Myometrial cell (primary cell): ENCODE measurements at places on chromosomes 5 and 9. TPM values are rescaled to one million over a fixed set of nuclear protein-coding genes. Genes with fewer than 3 reads are reported as not detected.

NMUR2 gene
- total RNA-seq, result not detected in 2 replicates

TUSC1 gene
- 6.9 and 14.1 TPM in 2 replicates for total RNA-seq

DMRT3 gene
- not detected in 2 replicates for total RNA-seq

CDH10 gene
- under 0.01 and 0.35 TPM in 2 replicates for total RNA-seq

PFN3 gene
- not detected in 2 replicates for total RNA-seq

NUTM2G gene
- total RNA-seq, result not detected in 2 replicates

RAB3C gene
- total RNA-seq, result not detected in 2 replicates

CXCL14 gene
- total RNA-seq, result 0.29 TPM in 1 of 2 replicates, not detected in the other

ARSI gene
- total RNA-seq, result 1.2 and 1.8 TPM in 2 replicates

SLC28A3 gene
- total RNA-seq, result 0.35 TPM in 1 of 2 replicates, not detected in the other

PCDHA13 gene
- not detected in 2 replicates for total RNA-seq

ZNF658 gene
- total RNA-seq, result 1.1 and 1.4 TPM in 2 replicates

SPINK7 gene
- not detected in 2 replicates for total RNA-seq

SPAAR gene
- total RNA-seq, result 0.18 TPM in 1 of 2 replicates, not detected in the other

SUSD3 gene
- 55.5 and 74.4 TPM in 2 replicates for total RNA-seq

REEP2 gene
- 25.9 and 31.4 TPM in 2 replicates for total RNA-seq

FAM193B gene
- total RNA-seq, result 12.1 and 17.6 TPM in 2 replicates

ZDHHC12 gene
- 89.1 and 122 TPM in 2 replicates for total RNA-seq

ADAMTSL1 gene
- 55.4 and 85.4 TPM in 2 replicates for total RNA-seq

GMCL2 gene
- total RNA-seq, result not detected in 2 replicates

CCNO gene
- not detected in 2 replicates for total RNA-seq

LCN9 gene
- total RNA-seq, result not detected in 2 replicates

PTPRD gene
- 1.9 and 3.5 TPM in 2 replicates for total RNA-seq

SOHLH1 gene
- not detected in 2 replicates for total RNA-seq

CAMK2A gene
- total RNA-seq, result 0.18 and 0.29 TPM in 2 replicates

RORB gene
- 3.7 and 8.0 TPM in 2 replicates for total RNA-seq

UGT3A2 gene
- total RNA-seq, result not detected in 2 replicates

HOMER1 gene
- 2.9 and 4.3 TPM in 2 replicates for total RNA-seq

GBGT1 gene
- total RNA-seq, result 9.5 and 16.7 TPM in 2 replicates

KLF9 gene
- total RNA-seq, result 43.0 and 43.4 TPM in 2 replicates

AMBP gene
- total RNA-seq, result not detected in 2 replicates

EGFLAM gene
- 2.6 and 4.3 TPM in 2 replicates for total RNA-seq

ZNF622 gene
- 40.4 and 45.3 TPM in 2 replicates for total RNA-seq

PCDHGB1 gene
- total RNA-seq, result 0.35 TPM in 1 of 2 replicates, not detected in the other

CER1 gene
- not detected in 2 replicates for total RNA-seq

PTGER4 gene
- 21.0 and 25.5 TPM in 2 replicates for total RNA-seq

EDIL3 gene
- total RNA-seq, result 6.0 and 6.1 TPM in 2 replicates

IL4 gene
- total RNA-seq, result not detected in 2 replicates

ARHGAP26 gene
- 0.29 and 1.9 TPM in 2 replicates for total RNA-seq

IFNA13 gene
- not detected in 2 replicates for total RNA-seq

MLANA gene
- total RNA-seq, result not detected in 2 replicates

ADAMTS2 gene
- total RNA-seq, result 30.8 and 34.4 TPM in 2 replicates

PCDHB2 gene
- total RNA-seq, result 0.18 and 0.29 TPM in 2 replicates

IL13 gene
- total RNA-seq, result not detected in 2 replicates

TDRD7 gene
- 4.9 and 9.7 TPM in 2 replicates for total RNA-seq

MXD3 gene
- 31.1 and 85.1 TPM in 2 replicates for total RNA-seq

PHF24 gene
- total RNA-seq, result not detected in 2 replicates

RANBP17 gene
- total RNA-seq, result 7.2 and 30.7 TPM in 2 replicates

ITGA2 gene
- total RNA-seq, result 19.0 and 30.1 TPM in 2 replicates

ATP10B gene
- total RNA-seq, result not detected in 2 replicates

PCDHGB3 gene
- 0.58 and 0.71 TPM in 2 replicates for total RNA-seq

LCN1 gene
- not detected in 2 replicates for total RNA-seq

DOK3 gene
- 1.2 TPM in 1 of 2 replicates, not detected in the other for total RNA-seq

SLC22A4 gene
- total RNA-seq, result 3.5 and 4.9 TPM in 2 replicates
